ENCODE measurements at places on chromosomes 2 and 18.

DNA sequence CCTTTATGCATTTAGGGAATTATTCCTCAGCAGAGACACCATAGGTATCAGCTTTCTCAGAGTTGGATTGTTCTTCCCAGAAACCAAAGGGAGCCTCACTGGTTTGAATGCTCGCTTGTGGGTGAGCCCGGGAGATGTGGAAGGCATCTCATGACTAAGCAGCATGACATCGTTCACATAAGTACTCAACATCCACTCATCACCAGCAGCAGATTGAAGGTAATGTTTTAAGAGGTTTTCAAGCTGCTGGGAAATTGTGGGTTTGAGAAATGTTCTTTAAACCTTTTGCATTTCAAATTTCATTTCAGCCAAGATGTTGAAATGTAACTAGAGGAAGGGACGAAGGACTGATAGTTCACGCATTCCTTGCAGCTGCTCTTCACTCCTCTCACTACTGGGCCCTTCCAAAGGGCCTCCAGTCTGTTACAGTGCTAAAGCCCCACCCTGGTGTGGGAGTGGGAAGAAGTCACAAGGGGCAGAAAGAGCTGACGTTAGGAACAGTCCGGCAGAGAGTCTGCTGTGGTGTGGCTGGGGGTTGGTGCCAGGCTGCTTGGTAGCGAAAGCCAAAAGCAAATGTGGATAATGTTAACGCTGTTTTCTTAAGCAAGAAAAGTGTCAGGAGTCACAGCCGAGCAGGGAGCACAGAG, 324.5 kb upstream of the EPHA4 start:
- no peak overlapping the region for H3K27ac ChIP-seq
- H3K27me3 ChIP-seq, result no peaks in the 10 kb centered on the region
- DNase-seq, result no peak
- H3K4me1 ChIP-seq, result no peaks in the 10 kb centered on the region
- no peaks in the 10 kb centered on the region for H3K36me3 ChIP-seq

DNA sequence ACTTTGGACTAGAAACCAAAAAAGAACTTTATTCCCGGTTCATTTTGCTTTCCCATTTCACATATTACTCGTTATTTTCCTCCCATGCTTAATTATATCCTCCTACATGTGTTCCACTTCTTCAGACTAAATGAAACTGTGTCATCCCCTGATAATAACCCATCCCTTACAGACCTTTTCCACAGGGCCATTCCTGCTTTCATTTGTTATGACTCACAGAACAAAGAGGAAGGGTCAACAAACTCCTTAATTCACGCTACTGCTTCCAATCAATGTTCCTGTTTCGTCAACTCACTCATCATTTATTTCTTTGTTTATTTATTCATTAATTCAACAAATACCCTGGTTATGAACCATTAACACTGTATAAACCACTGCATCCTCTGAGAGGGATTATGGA, 104.5 kb downstream of the ZEB2 start:
- no peaks in the 10 kb centered on the region for H3K27me3 ChIP-seq
- H3K4me3 ChIP-seq, result no peak overlapping the region
- H3K4me1 ChIP-seq, result peaks cover 16% of the 10 kb centered on the region
- DNase-seq, result no peak

GRCh38 chr2:74119339-74119738, 28.4 kb downstream of the BOLA3 start:
- DNase-seq, result no peak
- no peak overlapping the region for H3K27ac ChIP-seq
- peaks cover 22% of the 10 kb centered on the region for H3K36me3 ChIP-seq
- H3K4me3 ChIP-seq, result no peak overlapping the region
- peaks cover 15% of the 10 kb centered on the region for H3K27me3 ChIP-seq

DNA sequence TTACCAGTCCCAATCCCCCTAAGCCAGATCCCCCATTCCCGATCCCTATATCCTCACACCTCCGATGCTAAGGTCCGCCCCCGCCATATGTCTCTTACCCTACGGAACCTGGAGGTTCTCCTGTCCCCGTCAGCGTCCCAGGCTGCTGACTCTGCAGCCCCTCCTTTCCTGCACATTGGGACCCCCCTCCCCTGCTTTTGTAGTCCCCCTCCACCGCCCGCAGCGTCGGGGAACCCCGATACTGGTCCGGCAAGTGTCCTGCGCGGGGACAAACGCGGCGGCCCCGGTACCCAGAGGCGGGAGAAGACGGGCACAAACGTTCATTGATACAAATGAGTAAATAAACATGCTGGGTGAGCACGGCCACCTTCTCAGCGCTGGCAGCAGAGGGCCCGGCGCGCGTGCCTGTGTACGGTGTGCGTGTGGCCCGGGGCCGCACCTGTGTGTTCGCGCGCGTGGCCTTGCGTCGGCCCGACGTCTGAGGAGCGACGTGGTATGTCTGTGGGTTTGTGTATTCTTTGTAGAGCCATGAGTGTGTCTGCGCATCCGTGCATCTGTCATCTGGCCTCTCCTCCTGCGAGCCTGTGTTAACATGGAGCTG, 2.0 kb upstream of the CYP26B1 start:
- peaks cover 3% of the 10 kb centered on the region for H3K36me3 ChIP-seq
- peak overlapping the region; percentile 74 for H3K4me3 ChIP-seq
- no peak for DNase-seq
- H3K27me3 ChIP-seq, result peaks cover 66% of the 10 kb centered on the region
- peaks cover 33% of the 10 kb centered on the region for H3K4me1 ChIP-seq
- no peak overlapping the region for H3K27ac ChIP-seq

DNA sequence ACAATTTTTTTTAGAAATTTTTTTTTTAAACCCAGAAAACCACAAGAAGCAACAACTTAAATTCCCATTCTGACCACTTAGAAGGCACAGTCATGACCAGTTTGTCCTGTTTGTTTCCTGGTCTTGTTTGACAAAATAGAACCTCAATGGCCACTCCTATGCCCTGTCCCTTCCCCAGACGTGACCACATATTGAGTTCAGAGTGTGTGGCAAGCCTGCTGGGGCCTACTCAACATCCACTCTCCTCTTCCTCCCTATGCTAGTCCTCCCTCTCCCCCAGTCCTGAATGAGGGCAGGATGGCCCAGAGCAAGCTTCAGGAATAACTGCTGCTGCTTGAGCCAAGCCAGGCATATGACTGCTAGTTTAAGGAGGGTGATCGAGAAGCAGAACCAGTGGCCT, 89.6 kb downstream of the PRELID3A start:
- H3K27me3 ChIP-seq, result no peaks in the 10 kb centered on the region
- DNase-seq, result no peak
- no peak overlapping the region for H3K4me3 ChIP-seq
- H3K4me1 ChIP-seq, result peaks cover 4% of the 10 kb centered on the region
- no peaks in the 10 kb centered on the region for H3K36me3 ChIP-seq
- no peak overlapping the region for H3K27ac ChIP-seq

DNA sequence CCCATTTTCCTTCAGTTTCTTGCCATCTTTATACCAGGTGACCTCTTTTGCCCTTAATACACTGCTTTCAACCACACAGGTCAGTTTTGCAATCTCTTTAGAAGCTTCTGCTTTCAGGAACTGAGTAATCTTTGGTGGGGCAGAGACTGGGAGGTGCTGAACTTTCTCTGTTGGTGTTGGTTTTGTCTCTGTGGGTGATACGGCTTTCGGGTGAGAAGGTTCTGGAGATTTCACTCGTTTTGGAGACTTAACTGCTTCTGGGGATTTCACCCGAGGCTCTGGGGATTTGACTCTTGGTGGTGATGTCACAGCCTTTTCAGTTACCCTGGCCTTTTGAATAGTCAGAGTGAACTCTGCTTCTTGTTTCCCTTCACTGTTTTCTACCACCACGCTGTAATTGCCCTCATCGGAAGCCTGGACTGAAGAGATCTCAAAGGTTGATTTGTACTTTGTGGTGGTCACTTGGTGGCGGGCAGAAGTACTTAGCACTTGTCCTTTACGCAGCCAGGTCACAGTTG, 50.4 kb downstream of the PLEKHA3 start:
- no peak overlapping the region for H3K4me3 ChIP-seq
- peaks cover 59% of the 10 kb centered on the region for H3K36me3 ChIP-seq
- DNase-seq, result peak; percentile 44
- H3K4me1 ChIP-seq, result peaks cover 40% of the 10 kb centered on the region
- H3K27me3 ChIP-seq, result no peaks in the 10 kb centered on the region

GRCh38 chr2:99489063-99489760, 605 bp downstream of the REV1 start:
- H3K4me3 ChIP-seq, result peak overlapping the region; percentile 97
- DNase-seq, result peak; percentile 52
- H3K27me3 ChIP-seq, result no peaks in the 10 kb centered on the region
- peaks cover 23% of the 10 kb centered on the region for H3K36me3 ChIP-seq
- peak overlapping the region; percentile 95 for H3K27ac ChIP-seq

DNA sequence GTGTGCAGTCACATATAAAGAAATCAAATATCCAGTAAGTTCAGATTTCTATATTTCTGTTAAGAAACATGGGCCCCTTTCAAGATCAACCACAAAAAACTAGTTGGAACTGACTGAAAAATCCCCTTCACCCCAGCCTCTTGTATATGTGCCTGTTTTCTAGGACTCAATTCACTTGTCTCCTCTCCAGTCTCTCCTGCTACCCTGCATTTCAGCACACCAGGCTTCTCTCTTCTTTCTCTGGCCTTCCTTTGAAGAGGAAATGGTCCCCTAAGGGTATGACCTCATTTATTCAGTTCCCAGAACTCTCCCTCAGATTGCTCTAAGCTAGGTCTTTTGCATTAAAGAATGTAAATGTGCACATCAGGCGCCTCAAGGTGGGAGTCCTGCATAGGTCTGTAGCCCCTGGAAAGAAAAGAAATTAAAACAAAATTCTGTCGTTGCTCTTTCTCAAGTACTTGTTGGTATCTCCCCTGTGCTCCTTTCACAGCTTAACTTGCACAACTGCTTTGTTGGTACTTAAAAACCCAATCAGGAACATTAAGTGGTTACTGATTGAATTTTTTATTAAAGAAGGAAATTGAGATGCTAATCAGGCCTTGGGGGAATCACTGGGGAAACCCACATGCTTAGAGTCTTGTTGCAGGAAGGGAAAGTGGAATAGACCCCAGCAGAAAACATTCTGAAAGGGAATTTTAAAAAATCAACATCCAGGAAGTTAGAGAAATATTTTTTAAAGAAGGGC, 278.4 kb downstream of the AGPS start:
- H3K36me3 ChIP-seq, result no peaks in the 10 kb centered on the region
- H3K4me3 ChIP-seq, result no peak overlapping the region
- H3K27ac ChIP-seq, result peak overlapping the region; percentile 19
- peaks cover 11% of the 10 kb centered on the region for H3K27me3 ChIP-seq
- peak; percentile 1 for DNase-seq

- no peaks in the 10 kb centered on the region for H3K36me3 ChIP-seq
- DNase-seq, result no peak
These were observed 118.8 kb upstream of the PDE1A start for GRCh38 chr2:182545420-182546167.

DNA sequence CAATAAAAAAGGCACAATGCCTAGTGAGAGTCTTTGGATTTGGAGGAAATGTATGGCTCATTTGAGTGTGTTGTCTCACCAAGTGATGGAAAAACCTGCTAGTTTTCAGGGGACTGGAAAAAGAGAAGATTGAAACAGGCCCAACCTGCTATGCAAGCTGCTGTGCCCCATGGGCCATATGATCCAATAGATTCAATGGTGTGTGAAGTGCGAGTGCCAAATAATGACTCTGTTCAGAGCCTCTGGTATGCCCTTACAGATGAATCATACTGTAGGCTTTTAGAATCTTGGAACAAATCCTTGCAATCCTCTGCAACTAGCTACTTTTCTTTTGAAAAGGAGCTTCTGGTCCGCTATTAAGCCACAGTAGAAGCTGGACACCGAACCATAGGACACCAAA, 529.8 kb upstream of the CNTNAP5 start:
- no peak overlapping the region for H3K27ac ChIP-seq
- H3K4me3 ChIP-seq, result no peak overlapping the region
- no peaks in the 10 kb centered on the region for H3K4me1 ChIP-seq

- peaks cover 36% of the 10 kb centered on the region for H3K4me1 ChIP-seq
- no peaks in the 10 kb centered on the region for H3K27me3 ChIP-seq
- peak overlapping the region; percentile 15 for H3K27ac ChIP-seq
- peaks cover 39% of the 10 kb centered on the region for H3K36me3 ChIP-seq
- no peak overlapping the region for H3K4me3 ChIP-seq
These were observed 44.3 kb upstream of the TNFRSF11A start for GRCh38 chr18:62280786-62281185.

DNA sequence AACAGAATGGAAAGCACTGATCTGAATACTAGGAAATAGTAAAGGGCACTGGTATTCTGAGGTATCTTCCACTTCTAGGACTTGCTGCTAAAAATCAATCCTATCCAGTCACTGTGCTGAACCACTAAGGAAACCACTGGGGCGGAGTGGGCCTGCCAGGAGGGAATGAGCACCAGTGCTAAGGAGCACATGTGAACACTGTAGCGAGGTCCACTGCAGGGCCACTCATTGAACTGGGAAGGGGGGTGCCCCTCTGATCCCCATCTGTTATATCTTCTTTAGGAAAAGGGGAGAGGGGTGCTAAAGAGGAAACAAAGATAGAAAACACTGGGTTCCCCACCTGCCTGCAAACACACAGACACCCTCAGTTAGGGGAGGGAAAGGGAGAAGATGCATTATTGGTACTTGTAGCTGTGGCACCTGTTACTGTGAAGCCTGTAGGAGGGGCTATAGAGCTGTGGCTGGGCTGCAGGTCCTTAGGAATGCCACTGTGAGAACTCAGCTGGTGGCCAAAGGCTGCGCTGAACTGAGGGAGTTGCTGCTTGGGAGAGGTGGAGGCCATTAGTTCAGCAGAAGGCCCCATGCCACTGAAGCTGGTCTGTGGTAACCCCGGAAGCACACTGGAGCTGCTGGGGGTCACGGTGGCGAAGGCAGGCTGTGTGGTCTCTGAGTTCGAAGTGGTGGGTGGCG, 81.8 kb downstream of the INO80D start:
- H3K4me1 ChIP-seq, result peaks cover 2% of the 10 kb centered on the region
- H3K27me3 ChIP-seq, result no peaks in the 10 kb centered on the region
- no peak overlapping the region for H3K27ac ChIP-seq
- DNase-seq, result peak; percentile 18

DNA sequence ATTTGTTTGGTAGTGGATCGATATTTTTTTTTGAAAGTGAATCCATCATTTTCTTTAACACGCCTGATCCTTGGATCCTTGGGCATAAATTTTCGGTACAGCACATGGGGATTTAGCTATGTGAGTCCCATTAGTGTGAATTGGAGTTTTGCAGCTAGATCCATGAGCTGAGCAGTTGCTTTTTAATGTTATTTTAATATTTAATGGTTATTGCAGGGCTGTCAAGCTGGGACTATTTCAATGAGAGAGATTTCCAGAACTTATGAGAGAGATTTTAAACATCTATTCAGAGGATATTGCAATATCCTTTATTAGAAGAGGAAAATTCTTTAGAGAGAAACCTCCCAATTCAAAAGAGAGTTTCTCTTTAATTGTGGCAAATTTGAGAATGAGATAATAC, 35.6 kb upstream of the TCF4 start:
- H3K27ac ChIP-seq, result no peak overlapping the region
- DNase-seq, result no peak
- H3K27me3 ChIP-seq, result peaks cover 3% of the 10 kb centered on the region
- no peak overlapping the region for H3K4me3 ChIP-seq

- H3K27ac ChIP-seq, result no peak overlapping the region
- no peak overlapping the region for H3K4me3 ChIP-seq
- DNase-seq, result no peak
- peaks cover 1% of the 10 kb centered on the region for H3K4me1 ChIP-seq
- no peaks in the 10 kb centered on the region for H3K36me3 ChIP-seq
These were observed 976 bp upstream of the ACADL start for GRCh38 chr2:210226223-210226622.

- peaks cover 61% of the 10 kb centered on the region for H3K4me1 ChIP-seq
- peaks cover 9% of the 10 kb centered on the region for H3K36me3 ChIP-seq
- peak overlapping the region; percentile 80 for H3K27ac ChIP-seq
- H3K4me3 ChIP-seq, result no peak overlapping the region
These were observed 144.8 kb downstream of the SMAD7 start for GRCh38 chr18:48805826-48806535.

- no peak for DNase-seq
- peaks cover 28% of the 10 kb centered on the region for H3K36me3 ChIP-seq
- peak overlapping the region; percentile 87 for H3K4me3 ChIP-seq
- peak overlapping the region; percentile 82 for H3K27ac ChIP-seq
- no peaks in the 10 kb centered on the region for H3K27me3 ChIP-seq
These were observed 985 bp downstream of the ILKAP start for GRCh38 chr2:238202326-238203093.
